ENCODE measurements at places on chromosomes 7 and 10.

DNA sequence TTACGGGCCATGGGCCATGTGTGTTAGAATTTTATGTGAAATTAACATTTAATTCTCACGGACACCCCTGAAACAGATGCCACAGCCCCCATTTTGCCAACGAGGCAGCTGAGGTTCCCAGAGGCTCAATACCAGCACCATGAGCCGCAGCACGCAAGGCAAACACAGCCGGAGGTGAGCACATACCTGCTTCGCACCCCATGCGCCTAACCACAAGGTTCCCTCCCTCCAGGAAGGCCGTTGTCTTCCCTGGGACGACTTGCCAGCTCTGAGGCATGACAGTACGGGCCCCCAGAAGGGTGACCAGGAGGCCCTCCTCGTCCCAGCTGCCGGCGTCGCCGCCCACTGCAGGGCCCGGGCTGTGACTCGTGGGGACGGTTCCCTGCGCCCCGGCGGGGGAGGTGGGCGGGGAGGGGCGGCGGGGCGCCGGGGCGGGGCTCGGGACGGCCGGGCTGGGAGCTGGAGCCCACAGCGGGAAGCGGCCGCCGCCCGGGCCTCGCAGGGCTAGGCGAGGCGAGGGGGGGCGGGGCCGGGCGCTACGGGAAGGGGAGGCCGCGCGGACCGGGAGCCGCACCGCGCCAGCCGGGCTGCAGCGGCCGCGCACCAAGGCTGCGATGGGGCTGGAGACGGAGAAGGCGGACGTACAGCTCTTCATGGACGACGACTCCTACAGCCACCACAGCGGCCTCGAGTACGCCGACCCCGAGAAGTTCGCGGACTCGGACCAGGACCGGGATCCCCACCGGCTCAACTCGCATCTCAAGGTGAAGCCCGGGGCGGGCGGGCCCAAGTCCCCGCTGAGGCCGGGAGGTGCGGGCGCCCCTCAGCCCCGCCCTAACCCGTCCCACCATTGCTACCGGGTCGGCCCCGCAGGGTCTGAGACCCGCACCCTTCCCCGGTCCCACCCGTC lies at the start of gene CAV2:
Gene CAV2, plus strand, starts transcription at position 571 of the 910 bp plus-strand sequence. Its CDS starts 44 bp downstream, at position 615.
- no peak for DNase-seq

- peak; percentile 27 for DNase-seq
These were observed 74.2 kb downstream of the FAS start for GRCh38 chr10:89064748-89065147.

DNA sequence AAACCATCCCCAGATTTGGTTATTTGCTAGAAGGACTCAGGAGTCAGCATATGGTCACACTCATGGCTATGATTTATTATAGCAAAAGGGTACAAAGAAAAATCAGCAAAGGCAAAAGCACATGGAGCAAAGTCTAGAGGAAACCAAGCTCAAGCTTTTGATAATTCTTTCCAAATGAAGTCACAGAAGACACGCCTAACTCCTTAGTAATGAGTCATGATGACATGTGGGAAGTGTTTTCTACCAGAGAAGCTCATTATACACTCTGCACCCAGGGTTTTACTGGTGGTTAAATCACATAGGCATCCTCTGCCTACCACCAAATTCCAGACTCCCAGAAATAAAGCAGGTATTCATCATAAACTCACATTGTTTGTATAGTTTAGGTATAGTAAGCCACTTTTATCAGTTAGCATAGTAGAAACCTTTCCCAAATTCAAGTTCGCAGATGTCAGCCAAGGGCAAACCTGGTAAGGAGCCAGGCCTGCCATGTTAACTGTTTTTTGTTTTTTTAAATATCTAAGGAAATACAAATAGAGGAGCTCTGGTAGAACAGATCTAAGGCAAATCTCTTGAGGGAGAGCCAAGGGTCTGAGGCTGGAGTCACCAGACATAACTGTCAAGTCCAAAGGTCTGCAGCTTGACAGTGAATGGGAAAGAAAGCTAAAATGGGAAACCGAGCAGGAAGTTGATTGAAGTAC lies 15.4 kb upstream of the HIBADH start:
- DNase-seq = no peak

- DNase-seq = no peak
These were observed 63.1 kb upstream of the CNTNAP2 start for GRCh38 chr7:146053492-146053891.

Data from pons (tissue), 1 donor.